ENCODE measurements at places on chromosomes 7 and 10. TPM values are rescaled to one million over a fixed set of nuclear protein-coding genes. Genes with fewer than 3 reads are reported as not detected.

The ASAH2 gene
- 0.93 TPM for total RNA-seq

- DNase-seq = no peak
These were observed 123.1 kb downstream of the GNAI1 start for GRCh38 chr7:80257756-80258155.

GRCh38 chr7:20798081-20798693 is 11.5 kb upstream of the SP8 start:
- DNase-seq = peak; percentile 78

The MMRN2 gene
- 4.9 TPM for total RNA-seq

The KCND2 gene
- total RNA-seq = 0.55 TPM

DNA sequence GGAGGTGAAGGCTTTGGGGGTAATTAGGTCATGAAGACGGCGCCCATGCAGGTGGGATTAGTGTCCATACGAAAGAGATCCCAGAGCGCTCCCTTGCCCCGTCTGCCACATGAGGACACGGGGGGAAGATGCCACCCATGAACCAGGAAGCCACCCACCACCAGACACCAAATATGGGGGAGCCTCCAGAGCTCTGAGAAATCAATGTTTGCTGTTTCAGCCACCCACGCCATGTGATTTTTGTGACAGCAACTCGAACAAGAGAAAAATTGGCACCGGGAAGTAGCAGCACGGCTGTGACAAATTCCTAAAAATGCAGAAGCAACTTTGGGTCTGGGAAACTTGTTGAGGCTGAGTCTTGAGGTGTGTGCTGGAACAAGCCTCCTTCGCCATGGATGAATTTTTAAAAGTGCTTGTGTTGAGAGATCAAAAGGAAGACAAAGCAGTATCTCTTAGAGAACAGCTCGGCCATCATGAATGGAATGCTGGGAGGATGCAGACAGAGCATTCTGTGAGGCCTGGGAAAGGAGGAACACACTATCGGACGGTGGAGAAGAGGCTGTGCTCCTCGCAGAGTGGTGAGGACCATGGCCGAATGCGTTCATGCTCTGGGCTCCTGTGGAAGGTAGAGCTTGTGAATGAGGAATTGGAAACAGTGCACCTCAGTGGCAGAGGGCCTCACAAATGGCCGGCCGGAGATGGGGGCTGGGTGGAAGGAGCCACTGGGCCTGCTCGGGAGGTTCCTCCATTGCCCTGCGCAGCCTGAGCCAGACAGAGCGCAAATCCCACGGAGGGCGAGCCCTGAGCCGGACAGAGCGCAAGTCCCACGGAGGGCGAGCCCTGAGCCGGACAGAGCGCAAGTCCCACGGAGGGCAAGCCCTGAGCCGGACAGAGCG is 277.5 kb downstream of the PTPRN2 start:
- no peak for DNase-seq

GRCh38 chr7:148398844-148399365 is 191.7 kb upstream of the C7orf33 start:
- no peak for DNase-seq

DNA sequence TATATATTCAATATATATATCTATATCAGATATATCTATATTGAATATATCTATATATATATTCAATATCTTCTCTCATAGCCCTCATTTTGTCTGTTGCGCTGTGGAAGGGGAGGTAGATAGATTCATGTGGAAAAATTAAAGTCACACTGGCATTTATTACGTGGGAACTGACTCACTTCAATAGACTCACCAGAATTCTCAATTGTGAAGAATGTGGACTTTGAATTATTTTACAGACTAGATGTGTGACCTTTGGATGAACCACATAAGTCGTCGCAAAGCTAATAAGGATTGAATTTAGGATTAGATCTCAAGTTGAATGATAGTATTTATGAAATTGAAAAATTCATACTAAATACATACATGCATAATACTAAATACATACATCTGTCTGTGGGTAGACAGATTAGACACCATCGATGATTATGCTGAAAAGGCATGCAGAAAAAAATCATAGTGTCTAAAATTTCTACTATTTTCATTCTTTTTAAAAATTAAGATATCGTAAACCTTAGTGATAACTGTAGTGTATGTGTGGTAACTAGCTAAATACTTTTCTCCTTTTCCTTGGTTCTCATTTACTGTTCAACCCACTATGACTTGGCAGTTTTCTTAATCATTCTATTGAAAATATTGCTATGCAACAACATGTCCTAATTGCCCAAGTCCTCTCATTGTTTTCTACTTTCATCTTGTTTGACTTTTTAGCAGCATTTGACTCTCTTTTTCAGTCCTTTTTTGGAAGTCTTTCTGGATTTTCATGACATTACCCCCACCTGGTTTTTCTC is 61.8 kb upstream of the A1CF start:
- DNase-seq = no peak

DNA sequence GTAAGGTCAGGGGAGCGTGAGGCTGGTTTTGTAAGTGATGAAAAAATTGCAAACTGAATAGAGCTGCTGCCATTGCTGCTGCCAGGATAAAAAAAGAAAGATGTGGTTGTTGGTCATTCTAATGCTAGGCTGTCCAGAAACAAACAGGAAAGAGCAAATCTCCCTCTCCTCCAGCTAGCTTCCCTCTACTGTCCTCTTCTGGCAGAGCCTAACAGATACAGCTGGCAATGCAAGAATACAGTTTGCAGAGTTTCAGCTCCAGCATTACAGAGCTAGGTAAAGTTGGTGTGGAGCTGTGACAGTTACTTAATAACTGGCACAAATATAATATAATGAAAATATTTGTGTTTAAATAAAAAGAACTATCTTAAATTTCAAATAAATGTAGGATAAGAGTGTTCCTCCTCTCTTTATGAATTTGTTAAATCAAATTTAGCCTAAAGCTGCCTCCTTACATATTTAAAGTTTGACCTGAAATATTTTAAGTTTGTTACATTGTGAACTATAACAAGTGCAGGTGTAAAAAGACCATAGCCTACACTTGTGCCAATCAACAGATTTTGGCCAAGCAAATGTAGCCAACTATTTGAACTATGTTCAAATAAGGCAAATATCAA is 407.7 kb downstream of the SH2D4B start:
- DNase-seq = no peak

DNA sequence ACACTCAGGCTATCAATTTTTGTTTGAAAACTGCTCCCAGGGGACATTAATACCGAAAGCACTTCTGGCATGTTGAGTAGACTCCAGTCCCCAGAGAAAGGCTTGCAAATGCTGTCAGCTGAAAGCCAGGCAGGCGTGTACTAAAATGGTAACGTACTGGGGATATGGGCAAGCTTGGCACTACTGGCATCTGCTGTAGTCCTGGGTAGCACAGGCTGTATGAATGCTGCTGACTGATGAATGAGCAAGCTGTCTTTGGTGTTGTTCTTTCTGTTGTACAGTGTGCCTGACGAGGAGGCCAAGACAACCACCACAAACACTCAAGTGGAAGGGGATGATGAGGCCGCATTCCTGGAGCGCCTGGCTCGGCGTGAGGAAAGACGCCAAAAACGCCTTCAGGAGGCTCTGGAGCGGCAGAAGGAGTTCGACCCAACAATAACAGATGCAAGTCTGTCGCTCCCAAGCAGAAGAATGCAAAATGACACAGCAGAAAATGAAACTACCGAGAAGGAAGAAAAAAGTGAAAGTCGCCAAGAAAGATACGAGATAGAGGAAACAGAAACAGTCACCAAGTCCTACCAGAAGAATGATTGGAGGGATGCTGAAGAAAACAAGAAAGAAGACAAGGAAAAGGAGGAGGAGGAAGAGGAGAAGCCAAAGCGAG is 53.5 kb upstream of the AGBL3 start:
- no peak for DNase-seq
